ENCODE measurements at places on chromosomes 3 and 15.

- no peak for DNase-seq
These were observed 56.4 kb upstream of the ROBO1 start for GRCh38 chr3:79824166-79824565.

DNA sequence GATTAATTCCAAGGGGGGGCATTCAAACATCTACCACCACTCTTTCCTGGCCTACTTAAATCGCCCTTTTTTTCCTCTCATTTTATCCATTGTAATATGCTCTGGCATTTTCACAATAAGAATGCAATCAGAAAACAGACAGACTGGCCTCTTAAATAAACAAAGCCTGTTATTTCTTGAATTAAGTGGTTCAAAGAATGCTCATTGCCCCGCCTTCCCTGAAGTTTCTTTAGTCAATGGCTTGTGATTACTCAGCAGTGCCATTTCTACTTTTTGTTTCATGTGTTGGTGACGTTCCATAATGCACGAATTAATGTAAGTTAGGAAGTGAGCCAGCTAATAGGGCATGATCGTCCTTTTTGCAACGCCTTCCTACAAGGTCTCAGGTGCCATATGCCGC lies 68.0 kb downstream of the FBN1 start:
- DNase-seq: peak; percentile 65

DNA sequence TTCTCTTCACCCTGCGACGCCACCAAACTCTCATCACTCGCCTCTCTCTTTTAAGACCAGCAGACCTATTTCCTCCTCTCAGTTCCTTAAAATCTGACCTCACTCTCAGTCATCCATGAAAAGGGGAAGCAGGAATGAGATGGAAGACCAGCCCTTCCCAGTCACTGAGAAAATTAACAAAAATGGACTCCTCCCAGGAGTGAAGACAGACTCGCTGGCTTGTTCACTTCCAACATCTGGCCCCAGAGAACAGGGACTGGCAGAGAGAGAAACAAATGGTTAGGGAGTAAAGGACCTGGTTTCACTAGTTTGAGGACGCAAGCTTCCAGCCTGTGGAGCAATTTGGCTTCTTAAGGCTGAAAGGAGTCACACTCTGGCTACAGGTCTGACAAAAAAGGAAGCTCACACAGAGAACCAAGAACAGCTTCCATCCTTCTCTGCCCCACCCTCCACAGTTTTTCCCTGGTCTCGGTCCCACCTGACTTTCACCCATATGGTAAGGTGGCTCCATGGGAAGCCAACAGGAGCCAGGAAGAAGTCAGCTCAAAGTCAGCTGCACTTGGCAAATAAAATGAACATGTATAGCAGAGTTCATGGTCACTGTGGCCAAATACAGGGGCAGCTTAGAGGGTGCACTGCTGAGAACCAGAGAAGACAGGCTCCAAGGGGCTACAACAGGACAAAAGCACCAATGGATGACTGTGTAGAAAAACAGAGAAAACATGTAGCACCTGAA lies 57.2 kb downstream of the ITGB5 start:
- peak; percentile 73 for DNase-seq

- DNase-seq: peak; percentile 97
These were observed 52.8 kb upstream of the DGKG start for GRCh38 chr3:186414735-186415419.

All from GM23248 (cell line).